ENCODE measurements at places on chromosomes 16 and 17.

DNA sequence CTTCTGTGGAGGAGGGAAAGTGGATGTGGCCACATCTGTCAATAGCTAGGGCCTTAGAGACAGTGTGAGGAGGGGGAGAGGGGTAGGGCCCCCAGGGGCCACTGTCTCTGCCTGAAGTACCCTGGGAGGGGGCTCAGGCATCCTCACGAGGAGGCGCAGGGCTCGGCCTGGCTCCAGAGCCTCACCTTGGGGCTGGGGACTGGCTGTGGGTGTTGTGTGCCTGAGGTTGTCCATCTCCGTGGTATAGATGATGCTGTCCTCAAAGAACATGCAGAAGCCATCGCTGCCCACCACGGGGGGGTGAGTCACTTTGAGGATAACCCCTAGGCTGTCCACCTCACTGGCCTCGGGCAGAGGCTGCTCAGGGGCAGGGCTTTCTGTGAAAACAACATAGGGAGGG is 12.1 kb downstream of the PLEKHG4 start:
- no peak for DNase-seq

GRCh38 chr17:69950701-69951418 is 124.2 kb upstream of the KCNJ16 start:
- no peak for DNase-seq

DNA sequence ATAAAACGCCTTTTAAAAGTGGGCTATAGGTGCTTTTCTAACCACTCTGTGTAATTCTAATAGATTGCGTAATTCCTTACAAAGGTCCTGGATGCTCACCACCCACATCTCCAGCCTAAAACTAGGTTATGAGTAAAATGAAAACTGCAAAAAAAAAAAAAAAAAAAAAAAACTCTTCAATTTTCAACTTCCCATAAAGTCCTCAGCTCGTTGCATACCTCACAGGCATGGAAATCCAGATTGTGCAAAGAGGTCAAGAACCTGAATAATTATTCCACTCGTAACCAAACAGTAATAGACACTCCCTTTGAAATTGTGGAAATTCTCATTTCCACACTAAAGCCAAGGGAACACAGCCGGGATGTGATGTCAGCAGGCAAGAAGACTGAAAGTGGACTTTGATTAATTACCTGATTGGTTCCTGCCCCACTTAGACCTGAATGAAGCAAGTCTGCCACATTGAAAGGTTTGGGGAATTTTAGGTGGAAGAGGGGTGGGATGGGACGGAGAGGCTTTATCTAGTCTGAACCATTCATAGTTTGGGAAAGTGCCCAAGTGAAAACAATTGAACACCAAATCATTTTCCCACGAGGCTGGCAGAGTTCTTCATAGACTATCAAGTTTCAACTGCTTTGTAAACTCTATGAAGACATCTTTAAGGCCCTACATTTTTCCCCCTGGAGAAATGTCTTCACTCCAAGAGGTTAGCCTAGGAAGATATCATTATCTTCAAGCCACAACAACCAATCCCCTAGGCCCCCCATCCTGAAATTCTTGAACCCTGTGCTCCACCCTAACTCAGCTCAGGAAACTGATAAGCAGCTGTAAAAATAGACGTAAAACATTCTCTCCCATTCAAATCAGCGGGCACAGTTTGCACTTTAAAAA is 49.1 kb upstream of the TANC2 start:
- no peak for DNase-seq

DNA sequence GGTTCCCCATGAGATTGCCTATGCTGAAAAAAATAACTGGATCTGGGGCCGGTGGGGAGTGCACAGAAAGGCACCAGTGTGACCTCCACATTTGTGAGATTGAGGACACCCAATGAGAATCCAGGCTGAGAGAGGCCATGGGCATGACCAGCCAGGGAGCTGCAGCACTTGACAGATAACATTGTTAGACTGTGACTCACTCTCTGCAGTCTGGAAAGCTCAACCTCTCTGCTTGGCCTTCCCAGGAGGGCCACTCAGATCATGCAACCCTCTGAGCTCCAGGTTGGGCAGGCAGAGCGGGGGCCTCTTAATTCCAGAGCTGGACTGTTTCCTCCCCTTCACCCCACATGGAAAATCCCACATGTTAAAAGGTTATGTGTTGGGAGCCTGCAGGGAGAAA is 30.1 kb downstream of the FZD2 start:
- no peak for DNase-seq

- DNase-seq: peak; percentile 35
Observed at GRCh38 chr17:77096570-77097214, 44.1 kb upstream of the SEC14L1 start.

DNA sequence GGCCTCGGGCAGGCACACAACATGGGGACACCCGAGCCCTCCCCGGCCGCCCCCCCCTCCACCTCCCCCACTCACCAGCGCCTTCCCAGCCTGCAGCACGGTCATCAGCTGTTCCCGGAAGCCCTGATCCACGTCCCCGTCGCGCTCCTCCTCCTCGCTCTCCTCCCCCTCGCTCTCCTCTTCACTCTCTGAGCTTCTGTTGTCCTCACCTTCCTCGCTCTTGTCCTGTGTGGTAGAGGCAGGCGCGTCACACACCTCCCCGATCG is 10.3 kb downstream of the MYBBP1A start:
- DNase-seq: no peak

GRCh38 chr17:7897773-7898172 is 9.2 kb downstream of the CHD3 start:
- DNase-seq: peak; percentile 51

DNA sequence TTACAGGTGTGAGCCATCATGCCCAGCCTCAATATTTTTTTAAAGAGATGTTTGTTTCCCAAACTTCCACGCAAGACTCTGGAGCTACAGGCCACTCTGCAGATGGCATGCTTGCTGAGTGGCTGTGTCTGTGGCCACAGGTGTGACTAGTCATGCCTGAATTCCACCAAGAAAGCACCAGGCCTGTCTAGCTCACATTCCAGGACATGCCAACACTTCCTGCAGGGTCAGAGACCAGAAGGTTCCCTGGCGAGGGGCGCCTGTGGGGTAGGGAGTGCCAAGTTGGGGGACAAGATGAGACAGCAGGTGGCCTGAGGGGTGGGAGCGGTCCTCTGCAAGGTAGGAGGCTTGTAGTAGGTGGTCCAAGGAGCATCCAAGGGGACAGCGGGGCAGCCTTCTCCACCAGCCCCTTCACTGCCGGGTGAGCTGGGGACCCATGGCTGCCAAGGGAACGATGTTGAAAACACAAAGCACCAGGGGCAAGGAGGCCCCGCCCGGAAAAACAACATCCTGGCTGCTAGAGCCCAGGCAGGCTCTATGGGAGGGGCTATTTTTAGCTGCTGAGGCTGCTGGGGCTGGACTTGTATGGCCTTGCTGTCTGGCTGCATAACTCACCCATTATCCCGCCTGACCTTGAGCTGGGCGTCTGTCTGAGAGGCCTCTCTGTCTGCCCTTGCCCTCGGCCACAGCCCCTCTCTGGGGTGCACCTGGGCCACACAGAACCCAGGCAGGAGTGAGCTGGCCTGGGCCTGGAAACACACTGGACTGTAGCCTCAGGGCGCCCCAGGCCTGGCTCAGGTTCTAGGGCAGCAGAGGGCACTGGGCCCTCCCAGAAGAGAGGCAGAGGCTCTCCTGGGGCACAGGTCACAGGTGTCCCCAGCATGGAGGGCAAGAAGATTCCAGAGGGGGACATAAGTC is 5.7 kb downstream of the TRIM47 start:
- peak; percentile 80 for DNase-seq

DNA sequence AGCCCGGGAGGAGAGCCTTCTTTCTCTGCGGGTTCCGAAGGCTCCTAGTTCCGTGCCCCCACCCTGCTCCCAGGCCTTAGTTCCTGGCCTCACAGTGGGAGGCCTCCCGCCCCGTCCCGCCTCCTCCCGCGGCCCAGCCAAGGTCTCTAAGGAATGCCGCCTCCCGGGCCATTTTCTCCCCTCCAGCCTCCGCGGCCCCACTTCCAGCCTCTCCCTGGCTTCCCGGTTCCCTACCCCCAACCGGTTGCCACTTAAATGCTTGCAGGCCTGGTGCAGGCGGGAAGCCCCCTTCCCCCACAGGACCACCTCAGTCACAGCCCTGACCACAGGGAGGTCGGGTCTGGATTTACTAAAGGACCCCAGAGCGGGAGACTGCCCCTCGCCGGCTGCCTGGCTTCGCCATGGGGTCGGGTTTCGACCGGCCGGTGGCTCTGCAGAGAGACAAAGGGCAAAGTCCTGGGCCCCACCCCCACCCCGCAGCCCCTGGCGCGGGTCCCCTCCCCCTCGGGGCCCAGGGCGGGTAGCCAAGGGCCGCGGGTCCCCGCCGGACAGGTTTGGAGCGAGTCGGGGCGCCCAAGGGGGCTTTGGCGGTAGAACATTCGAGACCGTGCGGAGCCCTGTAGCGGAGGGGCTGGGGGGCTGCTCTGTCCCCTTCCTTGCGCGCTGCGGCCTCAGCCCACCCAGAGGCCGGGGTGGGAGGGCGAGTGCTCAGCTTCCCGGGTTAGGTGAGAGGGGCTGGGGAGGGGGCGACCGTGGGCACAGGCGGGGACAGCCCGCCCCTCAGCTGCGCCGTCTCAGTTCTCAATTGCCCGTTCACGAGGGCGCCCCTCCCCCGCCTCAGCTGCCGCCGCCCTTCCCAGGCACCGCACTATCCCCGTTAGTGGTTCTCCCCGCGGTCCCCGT is 16.4 kb downstream of the IGF2BP1 start:
- DNase-seq: no peak

- no peak for DNase-seq
Observed at GRCh38 chr16:18953547-18953946, 27.3 kb upstream of the SMG1 start.

Measured in CD4-positive, alpha-beta T cell treated with Interleukin-10 for 1 hour (primary cell).